ENCODE measurements at places on chromosomes 2 and 18.

DNA sequence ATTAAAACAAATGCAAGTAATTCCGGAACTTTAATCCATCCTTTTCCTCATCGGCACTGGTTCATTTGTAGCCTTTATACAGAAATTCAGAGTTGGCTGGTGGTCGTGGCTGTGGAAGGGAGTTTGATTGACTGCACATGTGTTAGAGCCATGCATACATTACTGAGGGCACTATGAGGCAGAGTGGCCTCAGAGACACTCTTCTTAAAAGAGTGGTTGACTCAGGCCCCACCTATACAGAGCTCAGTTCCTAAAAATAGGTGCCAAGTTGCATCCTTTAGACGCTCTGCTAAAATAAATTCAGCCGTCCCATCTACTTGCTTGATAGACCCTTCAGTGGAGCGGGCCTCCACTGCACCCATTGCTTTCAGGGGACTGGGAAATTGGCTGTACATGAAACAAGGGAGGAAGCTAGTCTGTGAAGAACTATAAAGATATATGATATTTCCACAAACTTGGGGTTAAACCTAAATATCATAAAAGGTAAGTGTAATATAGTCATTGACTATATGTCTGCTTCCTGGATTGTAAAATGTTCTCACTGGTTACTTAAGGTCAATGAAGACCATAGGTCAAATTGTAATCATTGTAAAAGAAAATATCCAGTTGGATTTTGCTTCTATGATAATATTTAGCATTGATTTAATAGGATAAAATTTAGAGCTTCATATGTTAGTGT lies 298.9 kb downstream of the XIRP2 start:
- DNase-seq, result no peak

GRCh38 chr2:176164611-176165369 lies 7.7 kb downstream of the HOXD3 start:
- DNase-seq, result no peak

DNA sequence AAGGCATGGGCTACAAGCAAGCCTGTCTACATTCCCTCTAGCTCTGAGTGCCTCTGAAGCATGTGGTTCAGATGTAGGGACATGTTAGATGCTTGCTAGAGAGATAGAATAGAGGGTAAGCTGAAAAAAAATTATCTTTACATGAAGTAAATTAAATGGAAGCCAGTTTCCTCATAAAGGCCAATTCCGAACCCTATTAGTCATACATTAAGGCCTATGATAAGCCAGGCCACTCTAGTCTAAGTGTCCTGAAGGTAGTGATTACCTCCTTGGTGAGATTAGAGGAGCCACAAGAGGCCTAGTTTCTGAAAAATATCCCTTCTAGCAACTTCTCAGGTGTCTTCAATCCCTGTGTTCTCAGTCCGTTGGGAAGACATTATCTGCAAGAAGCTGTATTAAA lies 72.4 kb upstream of the NPAS2 start:
- no peak for DNase-seq

DNA sequence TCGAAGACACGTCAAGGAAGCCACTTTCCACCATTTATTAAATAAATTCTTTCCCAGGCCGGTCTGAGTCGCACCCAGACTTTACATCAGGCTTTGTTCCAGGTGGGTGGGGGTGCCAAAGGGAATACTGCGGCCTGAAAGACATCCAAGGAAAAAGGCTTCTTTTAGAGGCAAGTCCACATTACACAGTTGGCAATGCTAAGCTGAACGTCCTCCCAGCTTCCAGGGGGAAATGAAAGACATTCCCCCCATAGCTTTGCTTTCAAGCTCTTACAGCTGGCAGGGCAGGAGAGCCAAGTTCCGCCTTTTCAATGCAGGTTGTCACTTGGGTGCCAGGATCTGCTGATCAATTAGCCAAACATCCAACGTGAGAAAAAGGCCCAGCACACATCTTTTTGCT lies 36.5 kb upstream of the PTPN4 start:
- no peak for DNase-seq

GRCh38 chr2:46720592-46721185 lies 194.9 kb downstream of the MCFD2 start:
- DNase-seq, result no peak

- no peak for DNase-seq
Measured at GRCh38 chr2:19607400-19607799, 249.0 kb upstream of the OSR1 start.

- no peak for DNase-seq
Measured at GRCh38 chr2:11457935-11458334, 8.0 kb downstream of the E2F6 start.

GRCh38 chr2:235727174-235727573 lies 233.3 kb downstream of the AGAP1 start:
- DNase-seq, result no peak

GRCh38 chr2:152115952-152116351 lies 17.1 kb upstream of the CACNB4 start:
- no peak for DNase-seq

DNA sequence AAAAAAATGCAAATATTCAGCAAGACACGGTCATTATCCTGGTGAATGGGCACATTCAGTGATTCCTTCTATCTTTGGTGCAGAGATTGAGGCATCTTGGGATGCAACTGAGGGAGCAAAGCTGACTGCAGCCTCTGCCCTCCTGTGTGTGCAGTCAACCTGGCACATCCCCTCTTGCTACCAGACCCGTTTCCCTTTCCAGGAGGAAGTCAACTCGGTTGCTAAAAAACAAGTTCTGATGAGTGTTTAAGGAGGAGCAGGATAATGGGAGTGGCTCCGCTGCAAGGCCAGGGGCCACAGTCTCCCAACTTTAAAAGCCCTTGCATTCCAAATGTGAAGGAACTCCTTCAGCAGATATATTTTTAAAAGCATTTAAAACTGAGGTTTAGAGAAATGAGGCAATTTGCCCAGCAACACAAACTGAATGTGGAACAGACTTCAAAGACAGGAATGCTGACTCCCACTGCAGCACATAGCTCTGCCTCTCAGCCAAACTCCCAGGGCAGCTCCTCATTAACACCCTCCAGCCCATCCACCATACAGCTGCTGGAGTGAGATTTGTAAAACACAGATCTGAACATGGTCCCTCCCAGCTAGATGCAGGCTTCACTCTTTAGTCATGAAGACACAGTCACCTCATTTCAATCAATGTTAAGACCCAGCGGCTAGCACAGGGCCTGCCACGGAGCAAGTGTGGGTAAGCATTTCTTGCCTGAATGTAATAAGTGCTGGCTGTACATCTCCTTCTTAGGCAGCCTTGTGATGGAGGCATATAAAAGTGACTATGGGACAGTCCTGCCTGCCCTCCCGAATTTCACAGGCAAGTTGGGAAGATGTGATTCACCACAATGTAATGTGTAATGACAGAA lies 54.3 kb downstream of the VSNL1 start:
- DNase-seq, result no peak

DNA sequence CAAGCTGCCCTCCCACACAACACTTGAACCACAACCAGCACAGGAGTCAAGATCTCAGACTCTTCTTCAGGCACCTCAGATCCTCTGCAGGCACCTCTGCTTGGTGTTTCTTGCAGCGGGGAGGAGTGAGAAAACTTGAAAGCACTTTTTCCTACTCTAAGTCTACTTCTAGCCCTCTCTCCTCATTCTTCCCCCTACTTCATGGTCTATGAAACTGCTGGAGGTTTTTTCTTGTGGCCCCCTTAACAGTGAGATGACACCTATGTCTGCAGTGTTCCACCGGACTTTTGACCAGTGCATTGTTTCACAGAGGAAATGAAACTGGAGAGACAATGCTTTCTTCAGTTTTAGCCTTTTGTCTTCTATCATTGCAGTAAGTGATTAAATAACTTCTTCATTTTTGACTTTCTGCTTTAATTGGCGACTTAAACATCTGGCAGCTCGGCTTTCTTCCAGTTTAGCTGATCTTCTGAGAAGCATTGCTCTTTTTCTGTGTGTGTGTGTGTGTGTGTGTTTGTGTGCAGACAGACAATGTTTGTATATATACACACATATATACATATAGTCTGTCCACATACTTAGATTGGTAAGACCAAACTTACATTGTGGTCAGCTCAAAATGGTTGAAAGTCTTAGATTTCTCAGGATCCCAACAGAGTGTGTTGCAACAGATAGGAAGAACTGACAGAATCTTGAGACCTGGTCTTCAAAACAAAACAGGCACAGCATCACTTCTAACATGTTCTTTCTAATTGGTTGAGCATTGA lies 1474.0 kb upstream of the TMEFF2 start:
- no peak for DNase-seq

- no peak for DNase-seq
Measured at GRCh38 chr2:151886241-151886640, 58.0 kb upstream of the ARL5A start.

- no peak for DNase-seq
Measured at GRCh38 chr2:159640176-159640575, 23.8 kb upstream of the BAZ2B start.

- no peak for DNase-seq
Measured at GRCh38 chr2:23378496-23378895, 6.5 kb upstream of the KLHL29 start.

GRCh38 chr2:8142461-8142860 lies 539.4 kb upstream of the ID2 start:
- no peak for DNase-seq
